ENCODE measurements at places on chromosomes 16 and 17.

- DNase-seq: no peak
Measured at GRCh38 chr16:649631-650030, 466 bp downstream of the WDR90 start.

GRCh38 chr17:4162775-4163466 lies 19.9 kb downstream of the CYB5D2 start:
- DNase-seq: no peak

DNA sequence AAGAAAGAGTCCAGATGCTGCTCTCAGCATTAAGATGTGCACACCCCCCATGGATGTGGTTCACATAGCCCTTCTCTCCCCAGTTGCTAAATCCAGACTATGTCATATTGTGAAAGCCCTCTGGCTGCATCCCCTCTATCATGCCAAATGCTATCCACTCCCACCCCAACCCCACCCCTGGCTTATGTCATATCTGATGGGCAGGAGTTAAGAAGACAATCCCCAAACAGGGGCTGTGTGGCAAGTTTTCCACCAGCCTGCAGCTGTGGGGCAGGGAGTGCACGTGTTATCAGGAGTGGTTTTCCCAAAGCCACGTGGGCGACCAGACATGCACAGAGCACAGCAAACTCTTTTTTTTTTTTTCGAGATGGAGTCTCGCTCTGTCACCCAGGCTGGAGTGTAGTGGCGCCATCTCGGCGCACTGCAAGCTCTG lies 10.0 kb downstream of the FAM117A start:
- no peak for DNase-seq

- no peak for DNase-seq
Measured at GRCh38 chr17:71809537-71809936, 311.3 kb upstream of the SOX9 start.

DNA sequence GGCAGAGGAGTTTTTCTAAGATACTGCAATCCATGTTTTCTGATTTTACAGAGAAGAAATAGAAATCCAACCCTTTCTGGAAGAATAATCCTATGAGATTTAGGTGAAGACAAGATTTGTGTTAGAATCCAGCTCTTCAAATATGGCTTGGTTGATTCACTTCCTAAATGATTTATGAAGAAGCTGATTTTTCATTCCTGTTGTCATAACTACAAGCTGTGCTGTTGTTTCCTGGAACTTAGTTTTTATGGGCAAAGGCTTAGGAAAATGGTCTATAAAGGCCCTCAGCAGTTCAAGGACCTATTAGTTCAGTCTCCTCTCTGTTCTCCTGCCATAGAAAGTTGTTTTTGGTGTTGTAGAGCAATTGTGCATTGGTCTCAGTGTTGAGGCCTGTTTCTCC lies 174.2 kb upstream of the FAM20A start:
- no peak for DNase-seq

- no peak for DNase-seq
Measured at GRCh38 chr16:8407351-8407750, 183.0 kb downstream of the TMEM114 start.

GRCh38 chr16:2964475-2965336 lies 631 bp downstream of the KREMEN2 start:
- DNase-seq: no peak

DNA sequence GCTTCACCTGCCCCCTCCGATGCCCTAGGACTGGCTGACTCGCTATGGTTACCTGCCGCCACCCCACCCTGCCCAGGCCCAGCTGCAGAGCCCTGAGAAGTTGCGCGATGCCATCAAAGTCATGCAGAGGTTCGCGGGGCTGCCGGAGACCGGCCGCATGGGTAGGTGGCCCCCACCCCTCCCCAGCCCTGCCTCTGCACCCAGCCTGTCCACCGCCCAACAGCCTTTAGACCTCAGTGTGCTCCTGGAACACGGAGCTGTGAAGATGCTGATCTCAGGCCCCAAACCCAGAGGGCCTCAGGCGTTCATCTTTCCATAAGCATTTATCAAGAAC lies 993 bp downstream of the MMP25 start:
- DNase-seq: no peak

GRCh38 chr16:825341-826061 lies 25.0 kb upstream of the GNG13 start:
- DNase-seq: no peak

GRCh38 chr17:50949989-50950877 lies 84.1 kb upstream of the TOB1 start:
- DNase-seq: peak; percentile 44

GRCh38 chr17:65867014-65867413 lies 305.6 kb upstream of the AXIN2 start:
- DNase-seq: no peak

GRCh38 chr17:49343273-49343672 lies 18.8 kb downstream of the ZNF652 start:
- no peak for DNase-seq

- DNase-seq: no peak
Measured at GRCh38 chr16:76931186-76931585, 259.8 kb upstream of the MON1B start.

- no peak for DNase-seq
Measured at GRCh38 chr16:89290472-89290871, 73.0 kb downstream of the ZNF778 start.

GRCh38 chr17:914561-914960 lies 65.0 kb downstream of the NXN start:
- no peak for DNase-seq

DNA sequence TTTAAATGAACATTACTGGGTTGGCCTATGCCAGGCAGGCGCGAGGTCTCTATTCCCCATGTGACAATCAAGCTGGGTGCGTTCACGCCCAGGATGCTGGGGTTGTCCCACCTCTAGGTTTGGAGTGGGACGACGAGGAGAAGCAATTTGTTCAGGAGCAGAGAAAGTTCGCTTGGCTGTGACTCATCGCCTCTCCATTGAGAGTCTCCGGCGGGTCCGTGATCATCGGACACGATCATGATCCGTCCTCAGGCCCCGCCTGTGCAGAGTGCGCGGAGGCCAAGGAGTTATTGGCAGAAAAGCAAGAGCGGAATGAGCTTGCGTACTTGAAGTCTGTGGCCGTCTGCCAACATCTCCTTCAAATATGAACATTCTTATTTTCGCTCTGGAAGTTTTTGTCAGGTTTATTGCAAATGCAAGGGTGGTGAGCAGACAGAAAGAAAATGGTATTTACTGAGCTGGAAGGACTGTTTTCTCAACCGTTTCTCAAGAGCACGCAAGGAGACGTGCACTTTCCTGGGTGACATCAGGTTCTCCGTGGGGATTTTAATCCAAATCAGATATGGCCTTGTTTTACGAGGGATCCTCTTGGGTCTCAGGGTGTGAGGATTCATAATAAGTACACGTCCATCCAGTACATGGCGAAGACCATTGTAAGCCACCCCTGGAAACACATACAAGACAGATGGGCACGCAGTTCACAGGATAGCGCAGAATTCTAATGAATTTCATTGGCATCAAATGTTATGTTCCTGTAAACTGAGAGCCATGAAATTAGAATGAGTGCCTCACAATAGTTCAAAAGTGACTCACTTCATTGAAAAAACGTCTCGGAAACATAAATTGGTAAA lies 70.1 kb upstream of the CREBBP start:
- no peak for DNase-seq

DNA sequence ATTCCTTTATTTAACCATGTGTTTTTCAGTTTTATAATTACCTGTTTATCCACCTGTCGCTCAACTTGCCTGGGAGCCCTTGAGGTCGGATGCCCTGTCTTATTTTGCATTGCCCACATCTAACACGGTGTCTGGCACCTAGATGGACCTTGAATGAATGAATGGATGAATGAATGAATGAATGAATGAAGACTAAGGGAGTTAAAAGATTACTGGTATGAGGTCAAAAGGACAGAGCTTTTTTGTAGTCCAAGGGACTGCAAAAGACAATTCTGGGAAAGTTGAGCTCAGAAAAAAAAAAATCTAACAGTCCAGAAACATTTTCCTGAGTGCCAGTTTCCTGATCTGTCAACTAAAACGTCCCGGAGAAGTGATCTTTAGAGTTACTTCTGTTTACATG lies 244.6 kb upstream of the MYOCD start:
- DNase-seq: no peak

DNA sequence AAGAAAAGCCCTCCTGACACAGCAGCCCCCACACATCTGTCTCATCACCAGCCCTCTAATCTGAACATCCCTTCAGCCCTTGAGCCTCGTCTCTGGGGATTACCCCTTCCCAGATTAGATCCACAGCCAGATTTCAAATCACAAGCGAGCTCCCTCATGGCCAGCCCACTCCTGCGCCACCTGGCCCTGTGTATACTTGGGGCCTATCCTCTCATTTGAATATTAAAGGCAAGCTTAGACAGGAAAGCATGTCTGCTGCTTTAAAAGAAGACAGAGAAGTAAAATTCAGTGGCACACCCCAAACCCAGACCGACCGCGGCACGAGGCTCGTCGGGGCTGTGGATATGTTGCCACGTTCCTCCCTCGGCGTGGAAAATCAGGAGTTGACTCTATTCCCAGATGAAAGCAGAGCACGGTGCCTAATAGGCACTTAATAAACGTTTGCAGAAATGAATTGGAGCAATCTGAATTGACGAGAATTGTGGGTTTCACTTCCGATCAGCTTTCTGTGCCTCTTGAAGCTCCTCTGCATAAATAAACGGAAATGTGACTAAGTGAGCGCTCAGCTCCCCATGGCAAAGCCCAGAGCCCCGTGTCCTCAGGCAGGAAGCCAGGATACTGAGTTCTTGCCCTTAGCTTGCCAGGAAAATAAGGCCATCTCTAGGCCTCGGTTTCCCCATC lies 108.0 kb downstream of the CCDC182 start:
- no peak for DNase-seq

DNA sequence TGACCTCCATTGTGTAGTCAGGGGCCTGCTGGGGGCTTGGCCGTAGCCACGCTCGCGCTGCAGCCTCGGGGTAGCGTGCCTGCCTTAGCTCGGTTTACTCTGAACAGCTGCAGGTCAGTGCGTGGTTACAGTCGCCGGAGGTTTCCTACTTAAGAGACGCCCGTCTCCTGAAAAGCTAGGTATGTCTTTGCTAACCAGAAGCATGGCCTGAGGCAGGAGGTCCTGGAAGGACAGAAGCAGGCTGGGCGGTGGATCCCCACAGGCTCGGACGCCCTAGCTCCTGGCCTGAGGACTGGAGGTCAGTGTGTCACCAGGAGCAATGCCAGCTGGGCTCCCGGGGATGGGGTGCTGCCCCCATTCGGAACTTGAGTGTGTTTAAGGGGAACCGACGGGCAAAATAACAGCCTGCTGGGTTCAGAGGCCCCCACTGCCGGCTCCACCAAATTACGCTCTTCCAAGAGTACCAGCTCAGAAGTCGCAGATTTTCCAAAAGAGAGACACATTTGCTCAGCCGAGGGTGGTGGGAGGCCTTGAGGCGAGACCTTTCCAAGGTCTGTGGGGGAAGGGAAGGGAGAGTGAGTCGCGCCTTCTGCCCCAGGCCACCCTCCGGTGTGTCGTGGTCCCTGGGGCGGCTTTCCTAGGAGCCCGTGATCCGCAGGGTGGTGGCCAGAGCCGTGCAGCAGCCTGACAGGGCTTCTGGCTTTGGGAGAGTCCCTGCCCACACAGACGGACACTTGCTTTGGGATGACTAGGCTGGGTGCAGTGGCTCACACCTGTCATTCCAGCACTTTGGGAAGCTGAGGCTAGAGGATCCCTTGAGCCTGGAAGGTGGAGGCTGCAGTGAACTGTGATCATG lies 3.9 kb upstream of the GNG13 start:
- no peak for DNase-seq

- DNase-seq: no peak
Measured at GRCh38 chr17:50339381-50339780, 6.5 kb upstream of the XYLT2 start.

DNA sequence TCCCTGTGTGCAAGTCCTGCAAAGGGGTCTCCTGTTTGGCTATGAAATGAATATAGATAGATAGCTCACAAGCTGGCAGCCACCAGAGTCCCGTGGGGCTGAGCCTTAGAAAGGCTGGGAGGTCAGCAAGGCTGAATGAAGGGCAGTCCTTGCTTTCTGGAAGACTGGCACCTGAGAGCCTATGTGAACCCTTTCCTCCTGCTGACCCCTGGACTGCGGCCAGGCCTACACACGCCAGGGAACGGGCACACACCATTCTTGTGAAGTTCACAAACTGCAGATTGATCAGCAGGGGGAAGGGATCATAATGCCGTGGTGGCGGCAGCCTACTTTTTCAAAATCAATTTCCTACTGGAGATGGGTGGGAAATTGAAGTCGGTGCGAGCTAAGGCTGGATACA lies 985 bp upstream of the C17orf107 start:
- DNase-seq: no peak

DNA sequence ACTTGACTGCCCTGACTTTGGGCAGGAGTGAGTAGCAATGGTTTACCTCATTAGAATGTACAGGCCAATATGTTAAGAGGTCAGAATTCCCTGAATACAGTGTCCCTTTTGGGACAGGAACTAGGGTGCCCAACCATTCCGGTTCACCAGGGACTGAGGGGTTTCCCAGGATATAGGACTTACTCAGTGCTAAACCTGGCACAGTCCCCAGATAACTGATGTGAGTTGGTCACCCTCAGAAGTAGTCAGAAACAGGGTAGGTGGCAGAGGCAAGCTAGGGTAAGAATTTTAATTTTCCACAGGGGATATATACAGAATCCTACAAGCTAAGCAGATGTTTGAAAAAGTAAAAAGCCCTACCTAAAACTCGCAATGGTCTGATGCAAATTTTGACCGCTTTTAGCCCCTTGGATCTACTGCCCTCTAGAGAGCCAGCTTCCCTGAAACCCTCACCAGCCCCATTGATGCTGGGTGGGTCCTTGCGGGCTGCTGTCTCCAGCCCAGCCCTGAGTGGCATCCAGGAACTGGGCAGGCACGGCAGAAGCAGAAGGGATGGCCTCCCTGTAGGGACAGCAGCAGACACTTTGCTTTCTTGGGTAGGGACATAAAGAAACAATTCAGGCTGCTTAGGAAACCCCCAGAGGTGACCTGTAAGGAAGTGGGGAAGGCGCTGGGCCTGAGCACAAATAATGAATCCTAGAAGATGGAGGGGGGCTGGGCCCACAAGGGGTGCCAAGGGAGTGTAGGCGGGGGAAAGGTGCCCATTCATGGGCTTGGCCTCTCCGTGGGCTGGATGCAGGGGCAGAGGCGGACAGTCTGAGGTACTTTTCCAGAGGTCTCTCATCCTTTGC lies 434.8 kb downstream of the SLC39A11 start:
- no peak for DNase-seq

GRCh38 chr16:62712566-62712965 lies 676.3 kb upstream of the CDH8 start:
- no peak for DNase-seq

GRCh38 chr17:39328815-39329214 lies 72.6 kb downstream of the FBXL20 start:
- DNase-seq: no peak

GRCh38 chr17:3798273-3799180 lies 2.5 kb downstream of the ITGAE start:
- DNase-seq: no peak

All from NCI-H2081 treated with DMSO at 0.1 percent for 48 hours (cell line).